Stimulated activated CD8-positive, alpha-beta memory T cell treated with anti-CD3 and anti-CD28 coated beads, Interleukin-7, amount 100 ng/mL, for 1 hour (primary cell): ENCODE measurements at places on chromosomes 4 and X.

GRCh38 chrX:19566359-19567222 lies 51.3 kb upstream of the MAP3K15 start:
- DNase-seq = no peak

DNA sequence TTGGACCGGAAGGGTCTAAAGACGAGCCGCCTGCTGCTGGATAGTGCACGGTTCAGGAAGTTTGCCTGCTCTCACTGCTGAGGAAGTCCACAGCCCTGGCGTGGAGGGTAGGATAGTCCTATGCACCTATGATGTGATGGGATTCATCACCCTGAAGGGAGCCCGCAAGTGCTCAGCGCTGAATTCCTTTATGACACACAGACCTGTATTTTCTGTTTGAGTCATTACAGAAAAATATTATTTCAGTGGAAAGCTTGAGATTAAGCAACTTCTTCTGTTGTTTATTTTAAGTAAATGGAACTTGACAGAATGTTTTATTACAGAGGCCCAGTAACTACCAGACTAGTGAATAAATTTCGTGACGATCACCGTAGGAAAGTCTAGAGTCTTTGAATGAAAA lies 123.2 kb downstream of the TRIML1 start:
- no peak for DNase-seq

DNA sequence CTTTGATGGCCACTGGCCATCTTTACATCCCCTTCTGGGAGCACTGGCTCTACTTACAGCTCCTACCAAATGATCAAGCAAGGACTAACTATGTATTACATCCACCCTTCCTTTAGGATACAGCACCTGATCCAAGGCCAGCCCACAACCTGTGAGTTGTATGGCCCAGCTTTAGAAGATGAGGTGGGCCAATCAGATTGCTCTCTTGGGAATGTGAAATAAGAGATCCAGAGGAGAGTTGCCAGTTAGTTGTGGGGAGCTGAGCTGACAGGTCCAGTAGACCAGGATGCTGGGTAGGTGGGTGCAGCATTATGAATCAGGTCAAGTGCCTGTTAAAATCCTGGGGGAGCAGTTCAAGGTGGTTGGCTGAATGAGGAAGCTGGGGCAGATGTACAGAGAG lies 111.5 kb downstream of the GNL3L start:
- no peak for DNase-seq

- DNase-seq = no peak
These were observed 31.9 kb downstream of the RUFY3 start for GRCh38 chr4:70753630-70754029.

DNA sequence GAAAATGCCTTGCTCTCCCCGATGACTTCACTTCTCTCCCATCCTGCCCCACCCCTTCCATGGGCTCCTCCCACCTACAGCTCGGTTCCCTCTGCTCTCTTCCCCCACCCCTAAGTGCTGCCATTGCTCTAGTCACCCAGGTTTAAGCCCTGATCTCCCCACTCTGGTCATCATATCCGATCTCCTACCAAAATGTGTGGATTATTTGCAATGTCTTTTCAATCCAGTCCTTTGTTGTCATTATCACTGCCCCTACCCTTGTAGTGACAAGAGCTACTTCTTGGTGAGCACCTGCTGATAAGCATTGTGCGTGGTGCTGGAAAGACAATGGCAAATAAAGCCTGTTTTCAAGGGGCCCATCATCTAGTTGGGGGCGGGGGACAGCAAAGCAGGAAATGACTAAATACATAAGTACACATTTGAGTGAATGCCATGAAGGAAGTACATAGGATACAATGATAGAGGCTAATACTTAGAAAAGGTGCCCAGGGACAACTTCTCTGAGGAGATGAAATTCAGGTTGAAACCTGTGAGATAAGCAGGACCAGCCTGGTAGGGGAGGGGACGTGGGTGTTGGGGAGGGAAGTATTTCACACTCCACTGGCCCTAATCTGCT lies 63.8 kb downstream of the DLG3 start:
- no peak for DNase-seq

DNA sequence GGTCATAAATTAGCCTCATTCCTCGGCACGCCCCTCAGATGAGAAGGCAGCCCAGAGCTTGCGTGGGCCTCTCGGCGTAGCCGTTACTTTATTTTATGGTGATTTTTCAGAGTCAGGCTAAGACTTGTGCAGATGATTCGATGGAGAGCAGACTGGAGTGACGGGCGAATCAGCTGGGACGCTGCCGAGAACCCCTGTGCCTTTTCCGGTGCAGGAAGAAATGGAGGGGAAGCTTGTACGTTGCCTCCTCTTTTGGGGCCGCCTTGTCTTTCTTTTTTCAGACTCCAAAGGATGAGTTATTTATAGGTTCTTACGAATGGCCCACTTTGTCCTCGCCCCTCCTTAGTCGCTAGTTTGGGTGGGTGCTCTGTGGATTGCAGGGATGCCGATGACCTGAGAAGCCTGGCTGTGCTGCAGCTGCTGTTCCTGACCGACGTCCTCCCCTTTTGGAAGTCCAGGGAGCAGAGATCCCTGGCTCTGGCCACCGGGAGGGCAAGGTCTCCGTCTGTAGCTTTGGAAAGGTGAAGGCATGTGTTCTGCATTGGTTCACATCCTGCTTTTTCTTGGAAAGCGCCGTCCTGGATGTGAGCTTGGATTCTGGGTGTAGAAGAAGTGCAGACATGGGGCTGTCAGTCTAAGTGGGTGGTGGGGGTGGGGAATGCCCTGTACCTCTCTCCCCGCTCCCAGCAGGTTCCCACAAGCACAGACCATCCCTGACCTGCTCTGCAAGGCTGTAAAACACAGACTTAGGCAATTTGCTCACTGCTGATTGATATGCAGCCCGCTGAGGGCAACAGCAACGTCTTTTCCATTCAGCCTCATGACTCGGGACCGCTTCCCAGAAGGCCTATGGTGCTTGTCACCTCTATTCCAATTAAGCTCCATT lies 9.3 kb downstream of the SORCS2 start:
- DNase-seq = no peak

GRCh38 chrX:51824061-51824460 lies 69.4 kb upstream of the MAGED1 start:
- no peak for DNase-seq

- no peak for DNase-seq
These were observed 440.4 kb downstream of the SPRY1 start for GRCh38 chr4:123836851-123837595.

- DNase-seq = no peak
These were observed 986.0 kb downstream of the CCSER1 start for GRCh38 chr4:91113130-91113706.

DNA sequence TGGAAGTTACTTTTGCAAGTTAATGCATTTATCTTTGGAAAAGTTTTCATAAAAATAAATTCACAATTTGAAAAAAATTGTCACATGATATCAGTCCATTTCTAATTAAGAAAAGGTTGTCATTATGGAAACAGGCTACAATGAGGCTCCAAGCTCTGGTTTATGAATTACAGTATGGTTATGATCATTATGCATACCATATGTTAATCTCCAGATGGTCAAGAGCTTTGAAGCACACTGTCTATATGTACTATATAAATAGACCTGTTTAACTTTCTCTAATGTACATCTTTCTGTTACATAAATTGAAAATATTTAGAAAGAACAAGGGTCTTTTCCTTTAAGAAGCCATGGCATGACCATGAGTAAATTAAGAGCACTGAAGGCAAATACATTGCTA lies 2338.8 kb downstream of the PCDH7 start:
- no peak for DNase-seq
